ENCODE measurements at places on chromosomes 1 and 21.
A peak's percentile ranks its signal among the peaks of the same experiment; 100 is the strongest.

DNA sequence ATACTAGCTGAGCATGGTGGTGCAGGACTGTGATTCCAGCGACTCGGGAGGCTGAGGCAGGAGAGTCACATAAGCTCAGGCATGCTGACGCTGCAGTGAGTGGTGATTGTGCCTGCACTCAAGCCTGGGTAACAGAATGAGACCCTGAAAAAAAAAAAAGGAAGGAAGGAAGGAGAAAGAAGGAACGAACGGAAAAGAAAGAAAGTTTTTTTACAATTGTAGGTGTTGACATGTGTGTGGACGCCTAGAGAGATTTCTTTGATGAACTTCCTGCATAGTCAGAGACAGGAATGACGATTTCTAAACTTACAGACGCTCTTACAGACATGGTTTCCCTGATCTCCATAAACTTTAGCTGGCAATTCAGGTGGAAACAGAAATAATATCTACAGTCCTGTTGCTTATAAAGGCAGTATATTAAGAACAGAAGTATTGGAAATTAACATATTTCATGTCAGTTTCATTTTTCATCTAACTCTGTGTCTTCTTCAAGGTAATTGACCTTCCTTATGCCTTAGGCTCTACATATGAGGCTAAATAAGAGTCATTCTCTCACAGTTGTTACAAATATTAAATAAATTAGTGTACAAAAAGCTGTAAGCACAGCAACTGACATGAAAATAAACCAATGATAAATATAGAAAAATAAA, 4.1 kb downstream of the SAMSN1 start:
- DNase-seq = no peak

GRCh38 chr1:219324629-219325367, 151.1 kb downstream of the LYPLAL1 start:
- no peak for DNase-seq

- DNase-seq = no peak
Measured at GRCh38 chr1:8661185-8662110, 156.0 kb downstream of the RERE start.

GRCh38 chr1:209989525-209989924, 51.5 kb downstream of the SYT14 start:
- DNase-seq = no peak

- DNase-seq = no peak
Measured at GRCh38 chr1:178506669-178507068, 6.2 kb upstream of the TEX35 start.

GRCh38 chr1:98761219-98761865, 99.8 kb downstream of the SNX7 start:
- DNase-seq = no peak

DNA sequence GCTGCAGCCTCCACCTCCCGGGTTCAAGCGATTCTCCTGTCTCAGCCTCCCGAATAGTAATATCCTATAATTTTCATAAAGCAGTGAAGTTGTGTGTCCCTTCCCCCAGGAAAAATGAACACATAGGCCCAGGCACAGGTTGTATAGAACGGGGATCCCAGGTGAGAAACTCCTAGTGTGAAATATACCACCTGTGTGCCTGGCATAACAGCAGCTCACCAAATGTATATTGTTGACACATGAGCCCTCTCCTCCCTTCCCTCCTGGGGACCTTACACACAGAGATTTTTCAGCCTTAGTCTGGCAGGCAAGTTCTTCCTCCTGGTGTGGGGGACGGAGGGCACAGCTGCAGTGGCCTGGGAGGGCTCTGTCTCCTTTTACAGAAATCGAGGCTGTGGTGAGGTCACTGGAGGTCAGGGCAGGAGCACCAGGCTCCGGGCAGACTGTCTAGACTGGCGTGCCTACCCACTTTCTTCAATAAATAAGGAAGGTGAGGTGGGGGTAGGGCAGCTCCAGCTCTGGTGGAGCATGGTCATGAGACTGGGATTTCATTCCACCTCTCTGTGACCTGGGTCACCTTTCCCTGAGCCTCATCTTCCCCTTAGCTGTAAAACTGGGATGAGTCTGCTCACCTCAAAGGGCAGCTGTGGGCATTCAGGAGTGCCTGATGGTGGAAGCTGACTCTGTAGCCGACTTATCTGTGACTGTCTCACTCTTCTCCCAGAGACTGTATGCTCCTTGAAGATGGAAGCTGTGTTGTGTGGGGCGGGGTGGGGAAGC, 14.3 kb downstream of the RCC1 start:
- DNase-seq = no peak

DNA sequence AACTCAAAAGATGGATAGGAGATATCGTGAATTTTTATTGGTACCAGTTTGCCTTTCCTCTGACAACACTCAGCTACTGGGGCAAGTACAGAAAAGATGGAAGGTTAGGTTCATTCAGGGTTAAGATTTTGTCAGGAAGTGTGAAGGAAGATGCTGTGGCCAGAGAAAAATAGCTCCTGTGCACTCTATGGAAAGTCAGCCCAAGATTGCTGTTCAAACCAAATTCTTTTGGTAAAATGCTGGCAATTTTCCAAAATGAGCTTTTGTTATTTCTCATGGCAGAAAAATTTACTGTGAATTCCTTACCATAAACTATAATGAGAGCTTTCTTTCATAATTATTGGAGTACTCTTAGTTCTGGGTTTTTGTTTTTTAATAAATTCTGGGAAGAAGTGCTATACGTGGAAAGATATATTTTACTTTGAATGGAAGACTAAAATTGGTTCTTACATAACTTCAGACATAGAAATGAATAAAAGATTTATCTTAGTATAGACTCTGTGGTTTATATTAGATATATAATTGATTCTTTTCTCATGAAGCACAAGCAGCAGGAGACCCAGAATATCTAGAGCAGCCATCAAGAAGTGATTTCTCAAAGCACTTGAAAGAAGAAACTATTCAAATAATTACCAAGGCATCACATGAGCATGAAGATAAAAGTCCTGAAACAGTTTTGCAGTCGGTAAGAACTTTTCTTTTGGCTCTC, 112.2 kb downstream of the USP25 start:
- no peak for DNase-seq

DNA sequence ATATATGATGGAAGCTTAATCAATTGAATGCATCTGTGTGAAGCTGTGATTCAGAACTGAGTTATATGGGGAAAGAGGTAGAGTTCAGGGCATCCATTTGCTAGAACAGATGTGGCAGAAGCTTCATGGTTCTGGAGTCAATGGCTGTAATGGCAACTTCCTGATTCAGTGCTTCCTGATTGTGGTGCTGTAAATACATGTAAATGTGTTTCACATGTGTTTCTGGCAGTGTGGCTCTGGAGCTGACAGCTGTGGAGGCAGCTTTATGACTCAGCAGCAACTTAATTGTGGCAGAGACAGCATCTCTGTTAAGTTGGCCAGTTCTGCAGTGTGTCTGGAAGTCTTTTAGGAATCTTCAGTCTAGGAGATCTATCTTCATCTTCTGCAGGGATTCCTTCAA, 226.6 kb upstream of the ZRANB2 start:
- no peak for DNase-seq

DNA sequence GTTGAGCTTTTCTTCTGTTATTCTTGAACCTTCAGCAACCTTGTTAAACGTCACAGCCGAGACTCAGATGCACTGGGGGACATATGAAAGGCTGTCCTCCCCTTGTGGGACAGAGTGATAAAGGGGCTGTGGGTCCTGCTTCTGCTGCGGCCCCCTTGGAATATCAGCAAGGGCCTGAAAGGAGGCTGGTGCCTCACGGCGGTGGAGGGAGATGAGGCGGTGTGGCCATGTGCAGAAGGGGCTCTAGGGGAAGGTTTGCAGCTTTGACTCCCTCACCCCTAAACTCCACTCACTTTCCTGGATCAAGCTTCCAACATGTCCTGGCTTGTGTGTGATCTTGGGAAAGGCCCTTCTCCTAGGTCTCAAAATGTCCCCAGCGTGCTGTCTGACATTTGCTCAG, 270.7 kb upstream of the CSF3R start:
- no peak for DNase-seq

DNA sequence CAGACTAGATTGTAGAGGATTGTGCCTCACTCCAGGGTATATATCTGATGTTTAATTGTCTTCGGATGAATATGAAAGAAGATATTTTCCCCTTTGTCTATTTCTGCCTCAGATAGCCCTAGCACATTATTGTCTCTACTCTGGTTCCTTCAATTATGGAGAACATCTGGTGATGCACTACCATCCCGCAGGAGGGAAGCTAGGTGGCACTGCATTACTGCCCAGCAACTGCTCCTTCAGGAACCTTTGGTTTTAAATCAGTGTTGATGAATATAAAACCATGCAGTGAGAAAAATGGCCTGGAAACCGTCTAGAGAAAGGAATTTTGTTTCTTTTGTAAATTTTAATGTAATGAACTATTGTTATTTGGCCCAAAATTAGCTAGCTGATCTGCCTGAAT, 68.5 kb downstream of the GPR88 start:
- no peak for DNase-seq

- no peak for DNase-seq
Measured at GRCh38 chr1:217590598-217590997, 40.3 kb downstream of the GPATCH2 start.

DNA sequence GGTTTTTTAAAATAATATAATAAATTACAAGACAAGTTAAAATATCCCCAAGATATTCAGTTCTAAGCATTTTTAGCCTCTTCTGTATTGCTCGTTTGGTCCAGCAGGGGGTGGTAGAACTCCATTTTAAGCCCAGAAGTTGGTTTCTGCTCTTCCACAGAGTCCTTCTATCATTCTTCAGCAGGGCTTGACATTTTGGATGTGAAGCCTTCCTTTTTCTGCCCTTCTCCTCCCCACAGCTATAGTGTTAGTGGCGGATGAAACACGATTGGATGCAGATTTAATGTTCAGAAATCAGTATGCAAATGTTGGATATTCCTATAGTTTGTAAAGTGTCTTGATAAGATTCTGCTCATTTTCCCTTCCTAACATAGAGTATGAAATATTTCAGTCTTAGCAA, 1.4 kb downstream of the NCAM2 start:
- DNase-seq = no peak

DNA sequence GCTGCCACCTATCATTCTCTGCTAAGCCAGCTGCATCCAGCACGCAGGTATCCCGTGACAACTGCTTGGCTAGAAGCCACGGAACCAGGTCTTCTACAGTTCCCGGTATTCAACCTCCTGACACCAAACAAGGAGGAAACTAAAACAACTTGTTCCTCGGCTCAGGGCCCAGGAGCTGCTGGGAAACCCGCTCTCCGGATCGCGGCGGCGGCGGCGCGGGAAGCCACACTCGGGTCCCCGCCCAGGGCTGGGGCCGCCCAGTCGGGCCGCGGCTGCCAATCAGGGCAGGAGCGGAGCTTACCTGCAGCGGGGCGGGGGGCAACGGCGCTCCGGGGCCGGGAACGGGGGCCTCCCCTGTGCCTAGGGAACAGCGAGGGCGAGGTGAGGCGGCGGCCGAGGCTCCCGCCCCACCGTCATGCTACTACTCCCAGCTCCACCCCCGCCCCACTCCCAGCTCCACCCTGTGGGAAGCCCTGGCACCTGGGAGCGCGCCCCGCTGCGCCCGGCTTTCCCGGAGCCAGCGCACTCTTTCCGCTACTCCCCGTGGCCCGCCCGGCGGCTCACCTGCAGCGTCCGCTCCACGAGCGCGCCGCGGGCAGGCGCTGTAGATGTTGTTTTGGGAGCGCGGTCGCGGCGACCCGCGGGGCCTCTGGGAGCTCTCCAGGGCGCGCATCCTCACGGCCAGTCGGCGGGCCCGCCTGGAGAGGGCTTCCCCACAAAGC, 12.1 kb downstream of the IL24 start:
- peak; percentile 35 for DNase-seq

- DNase-seq = no peak
Measured at GRCh38 chr1:156840898-156841279, 18.0 kb downstream of the INSRR start.

DNA sequence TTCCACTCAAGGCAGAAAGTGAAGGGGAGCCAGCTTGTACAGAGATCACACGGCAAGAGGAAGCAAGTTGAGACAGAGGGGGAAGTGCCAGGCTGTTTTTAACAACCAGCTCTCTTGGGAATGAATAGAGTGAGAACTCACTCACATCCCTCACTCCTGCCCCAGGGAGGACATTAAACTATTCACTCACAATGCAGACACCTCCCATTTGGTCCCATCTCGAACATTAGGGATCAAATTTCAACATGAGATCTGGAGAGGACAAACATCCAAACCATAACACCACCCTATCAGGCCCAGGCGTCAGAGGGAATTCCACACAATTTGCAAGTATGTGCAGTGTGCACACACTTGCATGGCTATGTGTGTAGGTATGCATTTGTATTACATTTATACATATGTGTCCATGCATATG, 62.7 kb downstream of the DMAP1 start:
- no peak for DNase-seq

- DNase-seq = no peak
Measured at GRCh38 chr1:152392909-152393308, 21.2 kb downstream of the CRNN start.

- DNase-seq = no peak
Measured at GRCh38 chr1:229599218-229599954, 26.5 kb downstream of the TAF5L start.

- DNase-seq = no peak
Measured at GRCh38 chr1:240350910-240351331, 259.2 kb downstream of the FMN2 start.
